ENCODE measurements at places on chromosomes 13 and 19.

DNA sequence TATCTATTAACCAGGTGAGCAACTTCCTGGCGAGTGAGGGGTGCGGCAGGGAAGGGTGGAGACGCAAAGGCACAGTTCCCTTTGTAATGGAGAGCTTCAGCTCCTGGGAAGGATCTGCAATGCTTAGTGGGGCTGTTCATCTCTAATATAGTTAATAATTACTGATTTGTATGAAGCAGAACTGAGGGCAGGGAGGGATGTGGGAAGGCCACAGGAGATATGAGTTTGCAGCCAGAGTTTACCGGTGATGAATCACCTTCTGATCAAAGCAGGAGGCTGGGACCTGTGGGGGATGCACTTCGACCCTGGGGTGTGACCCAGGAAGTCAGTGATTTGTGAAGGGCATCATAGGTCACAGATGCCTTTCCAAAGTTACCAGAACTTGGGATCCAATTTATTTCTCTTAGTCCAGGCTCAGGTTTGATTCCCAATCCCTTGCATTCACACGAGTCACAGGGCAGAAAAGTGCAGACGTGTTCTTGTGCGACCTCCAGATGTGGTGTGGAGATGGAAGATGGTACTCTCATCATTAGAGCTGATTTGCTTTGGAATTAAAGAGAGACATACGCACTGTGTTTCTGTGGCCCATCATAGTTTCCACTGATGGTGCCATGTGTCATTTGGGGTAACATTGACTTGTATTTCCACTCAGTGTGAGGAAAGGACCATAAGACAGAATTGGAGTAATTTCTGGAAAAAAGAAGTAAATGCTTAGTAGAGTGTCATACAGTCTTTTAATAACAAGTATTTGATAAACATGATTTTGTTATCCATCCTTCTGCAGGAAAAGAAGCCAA lies 55.0 kb downstream of the LRCH1 start:
- no peak for DNase-seq

GRCh38 chr19:53730391-53730790 lies 93.7 kb downstream of the NLRP12 start:
- no peak for DNase-seq

DNA sequence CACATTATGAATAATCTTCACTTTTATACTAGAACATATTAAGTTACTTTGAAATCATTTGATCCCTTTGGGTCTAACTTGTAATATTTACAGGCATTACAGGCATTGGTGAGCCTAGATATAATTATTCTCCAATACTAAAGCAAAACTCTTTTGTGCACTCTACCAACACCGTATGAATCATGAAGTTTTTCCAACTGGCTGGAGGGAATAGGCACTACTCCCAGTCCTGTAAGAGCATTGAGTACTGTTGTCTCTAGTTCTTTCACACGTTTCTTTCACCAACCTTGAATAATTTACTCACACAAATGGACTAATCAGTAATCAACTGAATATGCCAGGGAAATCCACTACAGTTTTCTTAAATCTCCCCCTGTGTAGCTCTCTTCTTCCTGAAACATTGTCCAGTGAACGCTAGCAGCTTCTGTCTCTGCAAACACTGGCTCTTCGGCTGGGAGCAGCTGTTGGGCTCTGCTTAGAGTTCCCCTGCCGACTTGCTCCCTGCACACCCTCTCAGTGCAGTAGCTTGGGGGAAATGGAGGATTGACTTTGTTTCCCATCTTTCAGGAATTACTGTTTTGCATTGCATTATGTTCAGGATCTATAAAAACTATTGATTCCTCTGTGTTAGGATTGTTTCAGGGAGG lies 476.7 kb downstream of the RFC3 start:
- DNase-seq, result no peak

DNA sequence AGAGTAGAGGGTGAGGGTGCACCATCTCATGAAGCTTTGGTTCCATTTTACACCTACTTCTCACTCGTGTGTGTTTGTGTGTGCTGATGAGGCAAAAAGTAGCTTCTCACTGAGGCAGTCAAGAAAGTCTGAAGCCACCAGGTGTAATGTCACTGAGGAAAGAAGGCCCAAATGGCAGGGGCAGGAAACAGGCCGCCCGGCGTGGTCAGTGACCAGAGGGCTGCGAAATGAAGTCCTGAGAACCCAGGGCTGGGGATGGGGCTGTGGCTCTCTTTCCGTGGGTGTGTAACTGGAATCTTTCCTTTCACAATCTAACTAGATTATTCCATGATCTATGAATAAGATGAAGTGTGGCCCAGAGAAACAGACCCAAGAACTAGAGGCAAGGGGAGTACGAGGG lies 25.5 kb upstream of the TFDP1 start:
- no peak for DNase-seq

- DNase-seq, result no peak
Measured at GRCh38 chr19:31350033-31350692, 927 bp upstream of the TSHZ3 start.

Data from NB4 (cell line).